ENCODE measurements at places on chromosomes 3 and 15. TPM values are rescaled to one million over a fixed set of nuclear protein-coding genes. Genes with fewer than 3 reads are reported as not detected.

DNA sequence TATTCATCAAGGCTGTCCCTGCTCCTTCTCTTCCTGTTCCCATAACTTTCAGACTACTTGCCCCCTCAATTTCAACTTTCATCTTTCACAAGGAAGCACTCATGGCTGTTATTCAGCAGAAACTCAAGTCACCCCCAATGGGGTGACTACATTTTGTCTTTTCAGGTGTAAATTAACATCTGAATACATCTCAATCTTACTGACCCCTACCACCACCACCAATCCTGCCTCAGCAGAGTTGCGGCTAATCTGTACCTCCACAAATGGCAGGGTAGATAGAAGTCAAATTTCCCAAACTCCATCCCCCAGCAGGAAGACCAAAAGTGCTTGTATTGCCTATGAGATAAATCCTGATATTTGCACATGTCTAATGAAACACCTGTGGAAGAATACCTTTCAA lies 19.2 kb downstream of the SOX2 start:
- no peak for DNase-seq

- DNase-seq, result no peak
Measured at GRCh38 chr15:92520914-92521623, 127.4 kb downstream of the ST8SIA2 start.

- no peak for DNase-seq
Measured at GRCh38 chr15:68729789-68730411, 90.8 kb downstream of the ANP32A start.

The CDHR4 gene
- not detected for total RNA-seq

The ANKRD63 gene
- not detected for total RNA-seq

Data from colonic mucosa (tissue), 4 donors.